Choroid plexus epithelial cell (primary cell): ENCODE measurements at places on chromosomes 7 and 10.

GRCh38 chr7:134056816-134057215, 70.3 kb upstream of the LRGUK start:
- no peak for DNase-seq

GRCh38 chr10:86046845-86047460, 319.6 kb downstream of the GRID1 start:
- DNase-seq: no peak

- DNase-seq: no peak
Measured at GRCh38 chr10:90813594-90814365, 44.1 kb downstream of the HTR7 start.

- DNase-seq: no peak
Measured at GRCh38 chr10:93392121-93392520, 90.0 kb downstream of the MYOF start.

- no peak for DNase-seq
Measured at GRCh38 chr10:126434235-126434634, 46.0 kb upstream of the ADAM12 start.

GRCh38 chr10:86922553-86922961, 34.9 kb downstream of the MMRN2 start:
- DNase-seq: no peak
